ENCODE measurements at places on chromosomes 2 and 18. TPM values are rescaled to one million over a fixed set of nuclear protein-coding genes. Genes with fewer than 3 reads are reported as not detected.

- DNase-seq: no peak
Measured at GRCh38 chr2:50712569-50712968, 319.4 kb downstream of the NRXN1 start.

DNA sequence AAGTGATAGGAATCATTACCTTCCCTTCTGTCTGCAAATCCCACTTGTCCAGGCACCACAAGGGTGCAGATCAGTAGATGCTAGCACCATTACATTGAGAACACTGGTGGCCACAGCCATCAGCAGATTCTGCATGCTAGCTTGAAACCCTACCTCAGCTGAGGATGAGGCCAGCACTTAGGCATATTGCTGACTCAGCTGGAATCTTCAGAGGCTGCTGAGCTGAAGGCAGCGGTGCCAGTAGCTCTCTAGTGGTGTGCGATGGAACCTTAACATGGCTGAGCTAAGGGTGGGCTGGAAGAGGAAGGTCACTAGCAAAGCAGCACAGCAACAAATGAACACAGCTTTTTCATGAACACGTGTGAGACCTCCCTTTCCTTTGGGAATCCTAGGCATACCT lies 19.0 kb upstream of the CPO start:
- no peak for DNase-seq

DNA sequence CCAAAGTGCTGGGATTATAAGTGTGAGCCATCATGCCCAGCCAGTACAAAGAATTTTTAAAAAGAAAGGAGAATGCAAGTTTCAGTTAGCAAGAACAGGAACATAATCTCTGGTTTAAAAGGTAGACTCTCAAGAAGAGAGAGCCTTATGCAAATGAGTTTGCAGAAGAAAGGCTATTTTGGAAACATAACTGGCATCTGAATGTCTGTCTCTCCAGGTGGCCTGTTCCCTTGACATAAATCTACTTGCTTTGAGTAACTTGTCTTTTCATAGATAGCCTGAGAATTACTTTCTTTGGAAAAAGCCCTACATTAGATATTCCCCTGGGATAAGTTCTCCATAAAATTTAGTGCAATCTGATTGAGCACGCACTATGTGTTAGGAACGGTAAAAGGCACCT lies 109.6 kb downstream of the ICOS start:
- DNase-seq: no peak

Gene DLX2
- total RNA-seq: under 0.01 TPM

- DNase-seq: no peak
Measured at GRCh38 chr2:8418721-8419120, 263.1 kb upstream of the ID2 start.

DNA sequence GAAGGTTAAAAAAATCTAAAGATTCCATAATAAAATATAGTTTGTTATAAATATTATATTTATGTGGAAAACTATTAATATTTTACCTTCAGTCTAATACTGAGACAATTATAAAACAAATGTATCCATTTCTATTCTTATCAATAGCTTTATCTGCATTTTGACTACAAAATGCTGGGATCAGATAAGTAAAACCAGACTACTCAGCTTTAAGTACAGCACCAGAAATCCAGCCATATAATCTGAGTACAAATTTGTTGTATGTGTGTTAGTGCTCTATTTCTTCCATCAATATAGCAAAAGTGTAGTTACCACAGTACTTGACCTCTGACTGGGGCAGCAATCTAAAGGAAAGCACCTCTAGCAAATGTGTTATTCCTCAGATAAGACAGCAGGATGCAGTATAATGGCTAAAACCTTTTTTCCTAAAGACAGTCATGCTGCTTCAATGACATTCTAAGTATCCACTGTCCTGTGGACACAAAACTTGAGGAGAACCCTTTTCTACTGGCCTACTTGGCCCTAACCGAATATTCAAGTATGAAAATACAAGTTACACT lies 68.1 kb downstream of the OLA1 start:
- DNase-seq: no peak

DNA sequence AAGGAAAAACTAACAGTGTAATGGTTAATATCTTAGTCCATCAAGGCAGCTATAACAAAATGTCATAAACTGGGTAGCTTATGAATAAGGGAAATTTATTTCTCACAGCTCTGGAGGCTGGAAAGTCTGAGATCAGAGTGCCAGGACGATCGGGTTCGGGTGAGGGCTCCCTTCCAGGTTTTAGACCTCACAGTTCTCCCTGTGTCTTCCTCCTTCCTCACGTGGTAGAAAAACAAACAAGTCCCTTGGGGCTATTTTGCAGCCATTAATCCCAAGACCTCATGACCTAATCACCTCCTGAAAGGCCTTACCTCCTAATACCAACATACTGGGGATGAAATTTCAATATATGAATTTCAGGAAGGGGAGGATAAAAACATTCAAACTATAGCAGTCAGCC lies 455.9 kb downstream of the CNTNAP5 start:
- no peak for DNase-seq

DNA sequence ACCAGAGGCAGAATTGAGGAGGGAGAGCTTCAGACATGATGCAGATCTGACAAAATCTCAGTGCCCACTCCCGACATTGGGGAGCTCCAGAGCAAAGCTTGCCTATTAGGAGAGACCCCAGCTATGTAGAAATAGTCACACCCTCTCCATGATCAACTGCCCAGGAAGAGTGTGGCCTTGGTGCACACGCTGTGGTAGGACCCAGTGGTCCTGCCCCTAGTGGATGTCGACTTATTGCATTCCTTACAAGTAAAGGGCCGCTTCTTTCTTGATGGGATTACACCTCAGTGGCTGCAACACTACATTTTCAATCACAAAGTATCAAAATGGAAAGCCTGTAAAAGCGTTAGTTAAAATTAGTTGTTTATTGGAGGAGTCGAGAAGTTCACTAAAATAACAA lies 64.2 kb downstream of the VRK2 start:
- DNase-seq: no peak

DNA sequence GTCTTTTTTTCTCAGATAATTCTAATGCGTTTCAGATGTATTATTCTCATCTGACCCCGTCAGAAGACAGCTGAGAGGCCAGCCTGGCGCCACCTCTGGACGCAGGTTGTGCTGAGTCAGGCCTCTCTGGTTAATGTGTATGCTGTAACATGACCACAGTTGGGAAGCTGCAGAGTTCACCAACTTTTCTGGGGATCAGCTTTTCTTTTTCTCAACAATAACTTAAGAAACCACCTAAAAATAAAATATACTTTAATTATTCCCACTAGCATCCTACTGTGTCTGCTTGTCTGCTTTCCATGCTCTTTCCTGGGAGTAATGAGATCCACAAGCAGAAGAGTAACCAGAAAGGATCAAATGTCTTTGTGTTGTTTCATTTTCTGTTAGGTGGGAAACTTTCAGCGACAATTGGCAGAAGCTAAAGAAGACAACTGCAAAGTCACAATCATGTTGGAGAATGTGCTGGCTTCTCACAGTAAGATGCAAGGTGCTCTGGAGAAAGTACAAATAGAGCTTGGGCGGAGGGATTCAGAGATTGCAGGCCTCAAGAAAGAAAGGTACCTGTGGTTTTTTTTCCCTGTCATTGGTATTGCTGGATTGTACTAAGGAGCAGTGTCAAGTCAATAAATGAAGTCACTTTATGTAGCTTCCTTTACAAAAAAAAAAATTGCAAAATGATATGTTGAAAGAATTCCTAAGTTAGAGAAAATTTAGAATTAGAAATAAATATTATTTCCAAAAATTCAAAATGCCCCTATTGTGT lies 79.8 kb downstream of the CCDC150 start:
- DNase-seq: peak; percentile 26

- no peak for DNase-seq
Measured at GRCh38 chr2:238790126-238790832, 57.6 kb upstream of the TWIST2 start.

Gene GLI2
- total RNA-seq: under 0.01 TPM

GRCh38 chr2:217858519-217859491 lies 144.0 kb downstream of the TNS1 start:
- DNase-seq: no peak

DNA sequence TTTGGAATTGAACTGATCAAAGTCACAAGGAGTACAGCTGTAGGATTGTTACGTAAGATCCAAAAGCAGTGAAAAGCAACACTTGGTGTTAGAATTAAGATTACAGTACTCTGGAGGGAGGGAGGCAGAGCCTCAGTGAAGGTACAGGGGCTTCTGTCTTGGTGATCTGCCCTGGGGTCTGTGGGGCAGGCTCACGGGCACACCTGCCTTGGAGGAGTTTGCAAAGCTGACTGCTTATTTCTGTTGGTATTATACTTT lies 114.9 kb downstream of the NCK2 start:
- no peak for DNase-seq

DNA sequence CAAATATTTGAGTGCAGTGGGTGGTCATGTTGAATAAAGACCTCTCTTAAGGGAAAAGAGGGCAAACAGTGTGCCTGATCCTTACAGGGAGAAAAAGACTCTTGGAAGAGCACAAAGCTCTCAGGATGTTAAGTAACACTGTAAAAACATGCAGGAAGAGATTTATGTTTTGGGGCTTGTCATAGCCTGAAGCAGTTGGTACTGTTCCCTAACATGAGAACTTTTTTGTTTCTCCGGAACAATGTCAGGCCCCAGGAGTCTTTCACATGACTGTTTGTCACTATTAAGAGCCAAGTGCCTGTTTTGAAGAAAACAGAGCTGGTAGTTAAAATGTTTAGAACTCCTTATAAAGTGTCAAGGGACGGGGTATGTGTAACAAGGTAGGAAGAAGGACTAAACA lies 83.7 kb upstream of the B3GNT2 start:
- no peak for DNase-seq

Gene RESP18
- not detected for total RNA-seq

- DNase-seq: no peak
Measured at GRCh38 chr2:101696272-101697123, 1.0 kb upstream of the MAP4K4 start.

- no peak for DNase-seq
Measured at GRCh38 chr2:64652231-64653108, 1.2 kb downstream of the SERTAD2 start.

GRCh38 chr2:174376967-174377366 lies 18.6 kb upstream of the SCRN3 start:
- DNase-seq: no peak

DNA sequence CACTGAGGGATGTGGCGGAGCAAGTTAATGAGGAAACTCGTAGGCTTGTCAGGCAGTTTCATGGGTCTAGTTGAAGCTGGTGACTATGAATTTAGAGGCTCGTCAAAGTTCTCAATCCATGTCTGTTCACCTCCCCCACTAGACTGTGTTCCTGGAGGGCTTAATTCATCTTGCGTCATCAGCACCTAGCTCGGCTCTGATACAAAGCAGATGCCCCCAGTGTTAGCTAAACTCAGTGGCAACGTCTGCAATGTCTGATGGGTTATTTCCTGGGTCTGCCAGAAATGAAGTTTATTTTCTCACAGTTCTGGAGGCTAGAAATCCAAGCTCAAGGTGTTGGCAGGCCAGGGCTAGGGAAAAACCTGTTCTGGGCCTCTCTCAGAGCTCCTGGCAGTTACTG lies 140.6 kb downstream of the PID1 start:
- DNase-seq: no peak

- DNase-seq: no peak
Measured at GRCh38 chr18:8972116-8972515, 130.4 kb upstream of the NDUFV2 start.

Gene MALL
- total RNA-seq: 1.1 TPM

DNA sequence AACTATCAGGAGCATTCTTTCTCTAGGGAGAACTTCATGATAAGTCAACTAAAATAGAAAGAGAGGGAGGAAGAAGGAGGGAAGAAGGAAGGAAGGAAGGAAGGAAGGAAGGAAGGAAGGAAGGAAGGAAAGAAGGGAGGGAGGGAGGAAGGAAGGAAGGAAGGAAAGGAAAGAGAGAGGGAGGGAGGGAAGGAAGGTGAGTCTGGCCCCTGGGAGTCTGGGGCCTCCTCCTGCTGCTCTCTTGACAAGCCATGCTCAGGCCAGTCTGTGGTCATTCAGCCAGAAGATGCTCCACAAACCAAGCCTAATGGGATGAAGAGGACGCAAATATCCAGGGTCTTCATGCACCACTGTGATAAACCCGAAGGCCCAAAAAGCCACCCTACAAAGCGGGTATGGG lies 216.4 kb upstream of the AGAP1 start:
- no peak for DNase-seq

GRCh38 chr2:209933499-209934483 lies 68.6 kb upstream of the RPE start:
- no peak for DNase-seq

- no peak for DNase-seq
Measured at GRCh38 chr2:109014476-109014875, 25.5 kb upstream of the EDAR start.

Gene LOXHD1
- total RNA-seq: under 0.01 TPM

- no peak for DNase-seq
Measured at GRCh38 chr18:2881088-2881839, 34.5 kb downstream of the EMILIN2 start.

Gene ANKRD30B
- total RNA-seq: not detected

Gene WDR75
- total RNA-seq: 24.2 TPM

GRCh38 chr2:106068451-106068850 lies 125.7 kb downstream of the UXS1 start:
- no peak for DNase-seq

DNA sequence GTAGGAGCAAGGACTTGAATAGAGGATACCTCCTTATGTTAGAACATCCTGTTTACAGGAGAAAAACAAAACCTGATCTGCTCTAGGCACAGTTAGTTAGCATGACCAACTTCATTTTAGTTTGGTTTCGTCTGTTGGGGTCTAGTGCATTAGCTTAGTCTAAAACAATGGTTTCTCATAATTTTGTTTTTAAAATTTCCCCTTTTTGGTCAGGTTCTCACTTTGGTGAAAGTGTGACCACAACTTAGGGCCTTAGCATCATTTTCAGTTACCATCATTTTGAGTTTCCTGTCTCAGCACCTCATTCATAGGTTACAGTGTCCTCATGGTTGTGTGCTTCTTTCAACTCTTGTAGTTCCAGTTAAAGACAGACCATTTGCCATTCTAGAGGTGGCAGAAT lies 1277.0 kb upstream of the SLC39A10 start:
- no peak for DNase-seq

Gene LIPG
- total RNA-seq: under 0.01 TPM

- DNase-seq: peak; percentile 31
Measured at GRCh38 chr18:35407871-35408481, 30.8 kb upstream of the ZNF396 start.

GRCh38 chr18:35581898-35582641 lies 530 bp downstream of the GALNT1 start:
- DNase-seq: peak; percentile 18

DNA sequence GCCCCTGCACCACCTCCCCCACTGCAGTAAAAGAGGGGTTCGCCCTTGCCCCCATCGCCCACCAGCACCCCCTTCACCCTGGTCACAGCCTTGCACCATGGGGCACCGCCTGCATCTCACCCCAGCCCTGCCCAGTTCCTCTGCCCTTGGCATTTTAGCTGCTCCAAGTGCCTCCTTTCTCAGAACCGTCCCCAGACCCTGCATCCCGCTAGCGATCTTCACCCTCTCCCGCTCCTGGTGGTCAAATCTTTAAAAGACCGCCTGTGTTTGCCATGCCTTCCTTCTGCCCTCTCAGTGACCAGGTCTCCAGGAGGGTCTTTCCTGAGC lies 114.7 kb upstream of the OTOS start:
- no peak for DNase-seq
